ENCODE measurements at places on chromosomes 2 and 18. TPM values are rescaled to one million over a fixed set of nuclear protein-coding genes. Genes with fewer than 3 reads are reported as not detected.

GRCh38 chr18:26434887-26435286 lies 113.5 kb downstream of the KCTD1 start:
- no peak for DNase-seq

GRCh38 chr2:236874866-236875481 lies 210.7 kb upstream of the COPS8 start:
- no peak for DNase-seq

DNA sequence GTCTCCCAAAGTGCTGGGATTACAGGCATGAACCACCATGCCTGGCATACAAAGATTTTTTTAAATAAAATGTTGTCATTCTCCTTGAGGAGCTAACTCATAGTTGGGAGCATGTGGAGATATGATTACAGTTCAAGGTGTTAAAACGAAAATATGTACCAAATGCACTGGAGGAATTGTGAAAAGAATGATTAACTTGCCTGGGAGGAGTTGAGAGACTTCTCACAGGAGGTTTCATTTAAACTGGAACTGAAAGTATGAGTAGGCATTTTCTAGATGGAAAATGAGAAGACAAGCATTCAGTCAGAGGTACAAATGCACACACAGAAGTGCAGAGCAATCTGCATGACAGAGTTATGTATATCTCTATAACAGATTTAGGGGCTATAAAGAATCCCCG lies 126.6 kb upstream of the PDE1A start:
- no peak for DNase-seq

ERICH2 gene
- total RNA-seq: not detected
